Foreskin keratinocyte (primary cell): ENCODE measurements at places on chromosomes 16 and 17. TPM values are rescaled to one million over a fixed set of nuclear protein-coding genes. Genes with fewer than 3 reads are reported as not detected.

The TP53TG3C gene
- not detected in 2 replicates for total RNA-seq

The NPIPA8 gene
- 8.4 TPM in 1 of 2 replicates, not detected in the other for total RNA-seq

The TBC1D3 gene
- total RNA-seq, result 1.8 TPM in 1 of 2 replicates, not detected in the other

GRCh38 chr17:4747847-4748246, 8.1 kb upstream of the CXCL16 start:
- DNase-seq, result no peak

DNA sequence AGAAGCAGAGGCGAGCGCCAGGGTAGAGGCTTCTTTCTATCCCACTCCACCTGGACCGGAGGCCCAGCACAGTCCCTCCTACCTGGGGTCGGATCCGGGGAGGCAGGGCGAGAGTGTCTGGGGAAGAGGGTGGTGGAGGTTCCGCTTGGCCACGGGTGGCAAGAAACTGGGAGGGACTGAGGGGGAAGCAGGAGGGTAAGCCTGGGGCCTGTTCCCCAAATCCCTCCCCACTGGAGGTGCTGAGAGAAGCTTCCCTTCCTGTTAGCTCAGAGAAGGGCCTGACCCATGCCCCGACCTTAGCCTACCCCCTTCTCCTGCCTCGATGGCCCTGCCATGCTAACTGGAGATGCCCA, 1.8 kb upstream of the TPPP3 start:
- no peak for DNase-seq

- no peak for DNase-seq
These were observed 32.7 kb downstream of the IFT140 start for GRCh38 chr16:1579214-1579613.

- DNase-seq, result no peak
These were observed 187.5 kb upstream of the SOX9 start for GRCh38 chr17:71933306-71933705.

DNA sequence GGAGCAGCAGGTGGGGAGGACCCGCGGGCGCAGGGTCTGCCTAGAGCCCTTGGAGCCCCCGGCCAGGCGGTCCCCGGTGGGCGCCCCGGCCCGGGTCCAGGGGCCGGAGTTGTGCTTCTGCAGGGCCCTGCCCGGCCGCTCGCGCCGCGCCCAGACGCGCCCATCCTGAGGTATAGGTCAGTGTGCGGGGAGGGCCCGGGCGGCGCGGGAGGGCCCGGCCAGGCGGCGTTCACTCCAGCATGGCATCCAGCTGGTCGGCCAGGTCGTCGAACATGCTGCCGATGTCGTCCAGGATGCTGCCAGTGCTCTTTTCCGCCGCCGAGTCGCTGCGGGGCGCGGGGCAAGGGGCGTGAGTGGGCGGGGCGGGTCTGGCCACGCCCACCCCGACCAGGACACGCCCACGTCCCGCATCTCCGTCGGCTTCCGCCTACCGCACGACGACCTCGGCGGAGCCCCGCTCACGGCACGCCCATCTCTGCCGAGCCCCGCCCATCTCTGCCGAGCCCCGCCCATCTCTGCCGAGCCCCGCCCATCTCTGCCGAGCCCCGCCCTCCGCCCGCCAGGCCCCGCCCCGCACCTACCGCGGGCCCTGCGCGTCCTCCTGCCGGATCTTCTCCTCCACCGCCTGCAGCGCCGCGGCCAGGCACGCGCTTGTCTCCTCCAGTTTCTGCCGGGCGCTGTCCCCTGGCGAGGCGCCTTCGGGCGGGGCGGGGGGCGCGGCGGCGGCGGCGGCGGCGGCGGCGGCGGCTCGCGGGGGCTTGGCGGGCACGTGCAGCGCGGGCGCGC, 17.9 kb downstream of the CASKIN1 start:
- DNase-seq, result no peak

DNA sequence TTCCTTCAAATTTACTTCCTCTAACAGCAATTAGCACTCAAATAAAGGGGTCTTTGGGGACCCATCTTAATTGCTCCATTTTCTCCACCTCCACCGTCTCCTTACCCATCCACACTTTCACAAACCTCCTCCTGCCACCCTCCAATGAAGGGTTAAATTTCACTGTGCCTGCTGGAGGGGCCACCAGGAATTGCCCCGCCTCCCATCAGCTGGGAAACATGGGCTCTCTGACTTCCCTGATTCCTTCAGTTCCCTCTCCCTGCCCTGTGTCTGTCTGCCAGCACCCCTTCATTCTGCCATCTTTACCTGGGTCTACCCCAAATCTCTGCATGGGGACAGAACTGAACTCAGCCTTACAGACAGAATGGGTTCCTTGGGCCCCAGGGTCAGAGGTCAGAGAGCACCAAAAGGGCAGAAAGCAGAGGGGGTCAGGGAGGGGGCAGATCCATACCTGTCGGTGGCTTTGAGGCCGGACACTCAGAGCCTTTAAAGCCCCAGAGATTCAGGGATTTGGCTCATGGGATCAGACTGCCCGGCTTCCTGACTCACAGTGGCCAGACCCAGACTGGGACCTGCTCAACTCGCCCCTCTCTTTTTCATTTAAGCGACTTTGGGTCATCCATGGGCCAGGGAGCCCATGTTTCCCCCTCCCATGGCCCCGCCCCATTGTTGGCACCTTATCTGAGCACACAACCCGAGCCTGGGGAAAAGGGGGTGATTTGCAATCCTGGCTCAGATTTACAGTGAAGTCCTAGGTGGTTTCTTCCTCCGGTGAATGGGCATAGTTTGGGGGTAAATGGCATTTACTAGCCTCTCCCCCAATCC, 17.6 kb upstream of the SP2 start:
- no peak for DNase-seq

DNA sequence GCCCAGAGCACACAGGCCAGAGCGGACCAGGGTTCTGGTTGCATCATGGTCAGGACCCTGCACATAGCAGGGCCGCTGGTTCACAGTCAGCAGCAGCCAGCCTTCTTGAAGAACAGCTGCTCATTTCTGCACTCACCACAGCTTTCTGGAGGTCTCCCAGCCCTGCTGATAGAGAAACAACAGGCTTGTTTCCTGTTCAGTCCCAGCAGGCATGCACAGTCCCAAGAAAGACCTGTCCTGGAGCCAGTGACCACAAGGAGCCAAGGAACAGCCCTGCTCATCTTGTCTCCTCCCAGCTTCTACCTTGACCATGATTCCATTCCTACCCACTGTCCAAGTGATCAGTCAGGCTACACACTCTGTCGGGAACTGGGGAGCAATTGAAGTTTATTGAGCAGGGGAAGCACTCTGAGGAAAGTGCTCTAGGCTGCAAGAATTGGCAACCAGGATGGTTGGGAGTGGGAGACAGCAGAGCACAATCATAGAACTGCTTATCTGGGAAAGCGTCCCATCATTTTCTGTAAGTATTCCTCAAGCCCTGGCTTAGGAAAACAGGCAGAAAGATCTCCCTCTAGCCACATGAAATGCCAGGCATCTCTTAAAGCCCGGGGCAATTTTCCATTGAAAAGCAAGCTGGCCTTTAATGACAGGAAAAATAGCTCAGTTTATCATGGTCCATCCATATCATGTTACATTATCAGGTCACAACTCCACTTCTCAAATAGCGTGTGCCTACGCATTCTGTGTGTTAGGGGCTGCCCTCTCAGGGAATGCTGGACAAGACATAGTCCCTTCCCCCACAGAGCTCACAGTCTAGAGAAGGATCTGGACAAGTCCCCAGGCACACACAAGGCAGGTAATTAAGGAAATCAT, 155.4 kb upstream of the FOXF1 start:
- no peak for DNase-seq

- no peak for DNase-seq
These were observed 6.2 kb downstream of the FSCN2 start for GRCh38 chr17:81534157-81535006.

GRCh38 chr16:66006485-66006884, 360.0 kb upstream of the CDH5 start:
- no peak for DNase-seq

- no peak for DNase-seq
These were observed 91.7 kb downstream of the PCTP start for GRCh38 chr17:55842405-55843158.

GRCh38 chr16:24863582-24864437, 18.0 kb downstream of the SLC5A11 start:
- no peak for DNase-seq
